ENCODE measurements at places on chromosomes 7 and 10.

DNA sequence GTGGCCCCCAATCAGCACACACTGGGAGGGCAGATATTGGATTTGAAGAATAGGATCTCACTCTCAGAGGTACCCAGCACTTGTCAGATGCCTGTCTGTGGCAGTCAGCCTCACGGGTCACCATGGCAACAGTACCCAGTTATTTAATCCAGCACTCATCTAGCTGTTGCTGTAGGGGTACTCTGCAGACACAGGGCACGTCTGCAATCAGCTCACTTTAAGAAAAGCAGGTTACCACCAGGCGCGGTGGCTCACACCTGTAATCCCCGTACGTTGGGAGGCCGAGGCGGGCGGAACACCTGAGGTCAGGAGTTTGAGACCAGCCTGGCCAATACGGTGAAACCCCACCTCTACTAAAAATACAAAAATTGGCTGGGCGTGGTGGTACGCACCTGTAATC, 11.9 kb downstream of the SFXN4 start:
- DNase-seq, result no peak

DNA sequence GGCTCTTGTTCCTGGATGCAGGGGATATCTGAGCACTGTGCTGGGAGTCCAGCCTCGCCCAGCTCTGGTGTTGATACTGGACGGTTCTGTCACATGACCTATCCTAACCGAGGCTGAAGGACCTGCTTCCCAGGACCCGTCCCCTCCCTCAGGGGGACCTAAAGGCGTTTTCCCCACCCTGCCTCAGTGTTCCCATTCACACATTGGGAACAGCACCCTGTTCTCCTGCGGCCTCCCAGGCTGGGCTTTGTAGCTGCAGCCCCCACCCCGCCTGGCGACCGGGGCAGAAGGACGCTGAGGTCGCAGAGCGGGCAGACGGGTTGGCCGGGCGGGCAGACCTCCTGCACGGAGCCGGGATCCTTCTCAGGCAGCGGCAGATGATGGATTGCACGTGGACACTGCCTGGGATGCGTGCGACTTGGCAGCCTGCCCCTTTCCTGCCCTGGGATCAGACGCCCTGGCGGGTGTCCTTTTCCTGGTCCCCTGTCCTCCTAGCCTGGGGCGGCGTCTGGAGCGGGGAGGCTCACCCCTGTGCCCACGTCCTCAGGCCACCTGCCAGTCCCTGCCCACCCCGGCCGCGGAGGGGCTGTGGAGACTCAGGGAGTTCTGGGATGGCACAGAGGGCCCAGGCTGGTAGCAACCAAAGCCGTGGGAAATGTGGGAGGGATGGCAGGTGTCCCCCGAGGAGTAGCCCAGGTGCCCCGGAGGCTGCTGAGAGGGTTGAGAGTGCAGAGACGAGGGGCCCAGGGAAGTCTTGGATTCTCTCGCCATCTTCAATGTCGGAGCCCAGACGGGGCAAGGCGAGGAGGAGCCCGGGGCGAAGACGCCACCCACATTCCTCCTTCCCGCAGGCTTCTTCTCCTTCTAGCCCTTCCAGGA, 17.2 kb upstream of the PSMG3 start:
- DNase-seq, result no peak

GRCh38 chr10:131655101-131655849, 245.5 kb upstream of the PPP2R2D start:
- no peak for DNase-seq

DNA sequence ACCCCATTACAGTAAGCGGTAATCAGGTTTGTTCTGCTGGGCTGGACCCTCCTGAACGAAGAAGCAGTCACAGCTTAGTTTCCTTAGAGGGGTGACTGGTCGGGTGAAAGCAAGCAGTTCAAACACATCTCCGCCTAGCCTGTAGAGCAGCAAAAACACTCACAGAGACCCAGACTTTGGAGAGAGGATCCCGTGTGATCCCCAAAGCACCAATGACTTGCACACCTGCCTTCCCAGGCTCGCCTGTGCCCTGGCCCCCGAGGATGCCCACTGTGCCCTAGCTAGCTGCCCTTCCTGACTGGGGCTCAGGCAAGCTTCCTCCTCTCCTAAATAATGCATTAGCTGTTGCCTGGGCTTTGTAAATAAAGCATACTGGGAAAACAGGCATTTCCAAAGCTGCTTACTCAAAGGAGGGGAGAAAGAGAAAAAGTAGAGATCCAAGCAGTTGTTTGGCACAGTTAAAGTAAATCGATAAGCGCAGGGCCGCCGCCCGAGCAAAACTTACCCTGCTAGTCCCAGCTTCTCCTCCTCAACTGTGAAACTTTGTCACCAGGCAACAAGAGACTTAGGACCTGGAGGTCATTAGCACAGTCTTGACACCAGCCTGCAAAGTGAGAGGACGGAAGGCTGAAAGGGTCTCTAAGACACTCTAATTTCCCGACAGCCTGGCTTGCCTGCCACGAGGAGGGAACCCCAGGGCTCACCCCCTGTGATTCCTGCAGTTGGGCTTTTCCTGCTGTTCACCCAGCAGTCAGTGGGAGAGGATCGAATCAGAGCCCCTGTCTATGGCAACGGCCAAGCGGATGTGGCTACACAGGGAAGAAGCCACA, 4.8 kb downstream of the LRRC18 start:
- no peak for DNase-seq

DNA sequence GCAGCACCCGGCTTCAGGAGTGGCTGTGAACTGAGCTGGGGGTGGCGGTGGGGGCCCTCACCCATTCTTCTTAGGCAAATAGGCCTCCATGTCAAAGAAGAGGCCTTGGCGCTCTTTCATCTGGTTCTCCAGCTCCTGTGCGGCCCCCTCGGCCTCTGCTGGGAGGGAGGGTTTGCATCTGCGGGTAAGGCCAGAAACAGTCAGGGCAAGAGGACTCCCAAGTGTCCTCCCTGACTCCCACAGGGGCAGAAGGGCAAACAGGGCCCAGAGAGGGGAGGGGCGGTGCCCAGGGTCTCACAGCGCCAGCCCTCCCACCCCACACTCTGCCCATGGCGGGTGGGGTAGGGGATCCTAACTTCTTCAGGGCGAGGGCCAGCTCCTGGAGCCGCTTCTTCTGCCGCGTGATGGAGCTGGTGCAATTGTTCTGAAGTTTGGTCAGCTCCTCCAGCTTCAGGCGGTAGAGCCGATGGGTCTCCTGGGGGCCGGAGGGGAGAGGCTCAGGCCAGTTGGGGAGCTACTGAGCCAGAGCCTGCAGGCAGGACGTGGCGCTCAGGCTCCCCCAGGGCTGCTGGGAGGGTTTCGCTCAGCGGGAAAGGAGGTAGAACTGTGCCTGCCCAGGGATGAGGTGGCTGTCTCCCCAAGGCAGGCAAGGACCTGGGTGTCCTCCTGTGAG, 2.2 kb downstream of the TMEM120A start:
- DNase-seq, result no peak

DNA sequence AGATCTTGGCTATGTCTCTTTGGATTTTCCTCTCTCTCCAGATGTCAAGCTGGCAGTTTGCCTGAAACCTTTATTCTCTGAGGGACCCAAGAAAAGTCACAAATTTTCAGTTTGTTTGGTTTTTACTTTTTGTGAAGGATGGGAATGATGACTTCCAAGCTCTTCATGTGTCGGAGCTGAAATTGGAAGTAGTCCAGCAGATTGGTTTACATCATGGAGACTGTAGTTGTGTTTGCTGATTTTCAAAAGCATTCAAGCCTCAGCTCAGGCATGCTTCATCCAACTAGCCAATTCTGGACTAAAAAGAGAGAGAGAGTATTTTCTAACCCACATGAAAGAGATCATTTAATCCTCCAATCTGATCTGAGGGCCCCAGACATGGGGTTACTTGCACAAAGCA, 326.2 kb upstream of the AUTS2 start:
- no peak for DNase-seq

- DNase-seq, result peak; percentile 9
These were observed 169.9 kb downstream of the RNF133 start for GRCh38 chr7:122528879-122529481.

GRCh38 chr10:119100434-119101238, 3.3 kb upstream of the DENND10 start:
- DNase-seq, result no peak

DNA sequence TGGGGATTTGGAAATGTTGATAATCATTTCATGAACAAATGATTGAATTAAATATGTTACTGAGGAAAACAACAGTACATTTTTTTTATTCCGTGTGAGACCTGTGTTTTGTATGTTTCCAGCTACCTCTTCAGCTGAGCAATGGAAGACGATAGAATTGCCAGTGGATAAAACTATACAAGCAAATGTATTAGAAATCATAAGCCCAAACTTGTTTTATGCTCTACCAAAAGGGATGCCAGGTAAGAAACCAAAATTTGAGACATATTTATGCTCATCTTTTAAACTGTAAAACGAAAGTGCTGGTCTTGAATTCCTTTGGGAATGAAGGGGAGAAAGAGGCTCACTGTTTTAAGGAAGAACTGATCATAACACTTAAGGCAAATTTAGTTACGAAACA, 17.8 kb upstream of the VWA2 start:
- no peak for DNase-seq

DNA sequence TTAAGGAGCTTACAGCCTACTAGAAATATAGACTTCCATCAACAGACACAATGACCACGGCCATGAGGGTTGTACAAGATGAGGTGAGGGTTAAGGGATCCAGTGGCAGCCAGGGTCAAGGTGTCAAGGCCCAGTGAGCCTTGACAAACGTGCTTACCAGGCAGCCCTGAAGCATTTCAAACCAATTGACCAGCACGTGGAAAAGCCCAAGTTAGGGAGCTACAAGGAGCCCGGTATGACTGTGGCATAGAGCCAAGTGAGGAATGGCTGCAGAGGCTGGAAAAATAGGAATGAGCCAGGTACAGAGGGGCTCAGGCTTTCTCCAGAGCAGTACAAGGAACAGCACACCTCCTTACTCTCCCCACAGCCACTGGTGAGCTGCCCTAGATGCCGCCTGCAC, 12.7 kb downstream of the AFAP1L2 start:
- DNase-seq, result no peak

DNA sequence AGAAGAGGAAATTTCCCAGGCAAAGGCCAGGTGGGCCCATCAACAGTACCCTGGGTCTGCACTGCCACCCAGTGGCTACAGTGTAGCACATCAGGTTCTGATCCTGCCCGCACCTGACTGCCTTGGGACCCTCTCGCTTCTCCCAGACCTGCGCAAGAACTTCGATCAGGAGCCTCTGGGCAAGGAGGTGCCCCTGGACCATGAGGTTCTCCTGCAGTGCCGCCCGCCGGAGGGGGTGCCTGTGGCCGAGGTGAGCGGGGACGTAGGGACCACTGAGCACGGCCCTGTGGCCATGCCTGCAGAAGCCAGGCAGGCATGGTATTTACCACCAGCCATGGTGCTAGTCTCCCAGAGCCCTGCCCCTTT, 33.9 kb upstream of the SLC29A3 start:
- DNase-seq, result peak; percentile 60

- no peak for DNase-seq
These were observed 169.6 kb downstream of the POM121L12 start for GRCh38 chr7:53205006-53205405.

GRCh38 chr7:133770863-133771492, 356.2 kb upstream of the LRGUK start:
- DNase-seq, result no peak

DNA sequence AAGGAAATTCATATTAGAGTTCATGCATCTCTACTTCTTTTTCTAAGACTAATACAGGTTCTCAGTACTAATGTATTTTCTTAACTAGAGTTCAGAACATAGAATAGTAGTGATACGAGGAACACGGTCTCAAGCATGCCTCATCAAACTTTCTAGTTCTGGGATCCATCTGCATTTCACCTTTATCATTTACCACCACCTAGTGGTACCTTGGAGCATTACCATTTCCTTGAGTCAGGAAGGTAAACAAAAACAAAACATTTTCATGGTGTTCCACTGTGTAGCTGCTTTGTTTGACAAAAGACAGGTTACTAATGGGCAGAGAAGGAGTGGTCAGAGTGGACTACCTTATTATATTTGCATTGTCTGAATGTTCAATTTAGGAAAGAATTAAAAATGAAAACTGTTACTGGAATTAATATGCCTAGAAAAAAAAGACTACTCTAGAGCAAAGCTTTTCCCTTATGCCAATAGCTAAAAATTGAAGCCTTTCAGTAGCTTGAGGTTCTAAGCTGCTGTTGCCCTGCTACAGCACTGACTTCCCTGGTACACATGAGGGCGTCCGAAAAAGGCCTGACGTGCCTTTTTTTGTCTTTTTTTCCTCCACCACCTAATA, 44.5 kb downstream of the STARD3NL start:
- DNase-seq, result peak; percentile 45

DNA sequence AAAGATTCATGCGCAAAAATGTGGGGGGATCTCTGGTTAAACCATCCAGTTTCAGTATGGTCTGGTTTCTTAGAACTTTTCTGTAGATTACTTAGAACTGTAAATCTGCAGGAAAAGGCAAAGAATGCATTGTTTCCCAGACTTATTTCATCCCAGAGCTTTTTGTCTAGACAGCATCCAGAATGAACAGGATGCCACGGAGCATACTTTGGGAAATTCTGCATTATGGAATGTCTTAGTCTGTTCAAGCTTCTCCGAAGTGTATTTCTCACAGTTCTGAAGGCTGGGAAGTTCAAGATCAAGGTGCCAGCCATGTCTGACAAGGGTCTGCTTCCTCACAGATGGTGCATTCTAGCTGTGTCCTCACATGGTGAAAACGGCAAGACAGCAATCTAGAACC, 136.3 kb downstream of the INHBA start:
- no peak for DNase-seq

DNA sequence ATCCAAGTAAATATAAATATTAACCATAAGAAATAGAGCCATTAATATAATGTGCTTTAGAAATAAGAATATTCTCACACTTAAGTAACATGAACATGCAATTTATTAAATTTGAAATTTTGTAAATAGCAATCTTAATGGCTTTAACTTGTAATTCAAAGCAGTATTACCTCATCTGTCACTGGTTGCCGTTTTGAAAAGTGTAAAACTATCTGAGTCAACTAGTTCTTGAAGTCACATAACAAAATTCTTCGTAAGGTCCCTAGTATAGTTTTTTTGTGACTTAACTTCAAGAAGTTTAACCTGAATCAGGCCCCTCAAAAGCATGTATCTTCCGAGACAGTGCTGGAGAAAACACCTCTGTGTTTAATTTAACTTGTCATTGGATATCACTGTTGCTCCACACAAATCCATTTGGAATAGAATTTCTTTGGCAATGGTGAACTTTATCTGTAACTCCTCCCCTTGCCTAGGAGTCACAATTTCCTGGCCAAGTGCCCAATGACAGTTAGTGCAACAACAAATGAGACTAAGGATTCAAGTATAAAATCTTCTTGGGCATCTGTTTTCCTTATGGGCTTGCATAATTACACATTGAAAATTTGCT, 47.1 kb downstream of the NT5C2 start:
- DNase-seq, result no peak

DNA sequence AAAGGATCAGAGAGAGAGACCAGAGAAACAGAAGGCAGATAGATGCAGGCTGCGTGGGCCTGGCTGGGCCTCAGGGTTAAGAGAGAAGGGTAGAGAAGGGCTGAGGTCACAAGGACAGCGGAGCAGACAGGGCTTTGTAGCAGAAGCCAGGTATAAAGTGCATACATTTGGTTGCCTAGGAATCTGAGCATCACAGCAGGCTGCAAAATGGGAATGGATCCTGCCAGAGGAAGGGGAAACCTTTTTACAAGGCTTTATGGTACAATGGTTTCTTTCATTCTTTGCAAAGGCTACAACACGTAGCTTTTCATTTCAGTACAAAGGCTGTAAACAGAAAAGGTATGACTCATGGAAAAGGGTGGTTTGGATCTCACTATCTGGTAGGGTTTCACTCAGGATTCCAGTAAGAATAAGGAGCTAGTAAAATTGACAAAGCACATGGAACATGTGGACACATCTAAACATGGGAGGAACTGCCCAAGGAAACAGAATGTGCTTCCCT, 275.1 kb downstream of the DOCK4 start:
- no peak for DNase-seq

- DNase-seq, result peak; percentile 26
These were observed 3.2 kb downstream of the SFMBT2 start for GRCh38 chr10:7407368-7408290.

Measured in germinal center (tissue), 1 donor.